ENCODE measurements at places on chromosomes 5 and 9. TPM values are rescaled to one million over a fixed set of nuclear protein-coding genes. Genes with fewer than 3 reads are reported as not detected.

GRCh38 chr5:158390577-158390976, 531.6 kb upstream of the CLINT1 start:
- peak; percentile 47 for DNase-seq

DNA sequence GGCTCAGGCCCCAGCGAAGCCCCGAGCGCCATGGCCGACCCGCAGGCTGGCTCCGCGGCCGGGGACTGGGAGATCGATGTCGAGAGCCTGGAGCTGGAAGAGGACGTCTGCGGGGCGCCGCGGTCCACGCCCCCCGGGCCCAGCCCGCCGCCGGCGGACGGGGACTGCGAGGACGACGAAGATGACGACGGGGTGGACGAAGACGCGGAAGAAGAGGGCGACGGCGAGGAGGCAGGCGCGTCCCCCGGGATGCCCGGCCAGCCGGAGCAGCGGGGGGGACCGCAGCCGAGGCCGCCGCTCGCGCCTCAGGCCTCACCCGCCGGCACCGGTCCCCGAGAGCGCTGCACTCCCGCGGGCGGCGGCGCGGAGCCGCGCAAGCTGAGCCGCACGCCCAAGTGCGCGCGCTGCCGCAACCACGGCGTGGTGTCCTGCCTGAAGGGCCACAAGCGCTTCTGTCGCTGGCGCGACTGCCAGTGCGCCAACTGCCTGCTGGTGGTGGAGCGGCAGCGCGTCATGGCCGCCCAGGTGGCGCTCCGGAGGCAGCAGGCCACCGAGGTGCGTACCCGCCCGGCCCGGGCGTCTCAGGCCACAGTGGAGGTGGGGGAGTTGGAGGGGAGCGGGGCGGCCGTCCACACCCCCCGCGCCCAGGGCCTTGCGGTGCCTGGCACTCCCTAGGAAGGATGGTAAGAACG, 1.6 kb downstream of the DMRT2 start:
- no peak for DNase-seq

DNA sequence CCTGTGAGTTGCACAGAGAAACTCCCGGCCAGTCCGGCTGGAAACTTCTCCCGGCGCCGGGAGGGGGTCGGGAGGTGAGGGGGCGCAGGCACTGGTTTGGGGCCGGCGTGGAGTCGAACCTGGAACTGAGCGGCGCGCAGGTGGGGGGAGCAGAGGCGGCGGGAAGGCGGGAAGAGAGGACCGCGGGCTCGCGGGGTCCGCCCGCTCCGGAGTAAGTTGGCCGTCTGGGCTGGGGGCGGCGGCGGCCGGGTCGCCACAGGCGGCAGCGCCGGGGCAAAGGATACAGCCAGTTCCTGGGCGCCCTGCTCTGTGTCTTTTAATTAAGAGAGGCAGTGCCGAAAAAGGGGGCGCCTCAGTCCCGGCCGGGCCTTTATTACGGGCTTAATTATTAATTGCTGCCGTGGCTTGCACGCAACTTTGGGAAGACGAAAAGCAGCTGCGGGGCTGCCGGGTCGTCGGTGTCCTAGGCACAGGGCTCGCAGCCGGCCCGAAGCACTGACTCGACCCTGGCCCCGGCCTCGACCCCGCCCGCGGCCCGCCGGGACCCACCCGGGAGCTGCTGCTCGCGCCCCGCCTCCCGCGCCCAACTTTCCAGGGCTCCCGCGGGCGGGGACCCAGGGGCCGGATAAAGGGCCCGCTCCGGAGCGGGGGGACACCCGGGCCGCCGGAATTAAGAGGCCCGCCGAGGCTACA, 1.1 kb downstream of the NTNG2 start:
- DNase-seq = no peak

- DNase-seq = no peak
These were observed 765.3 kb upstream of the GRAMD2B start for GRCh38 chr5:125657936-125658335.

DNA sequence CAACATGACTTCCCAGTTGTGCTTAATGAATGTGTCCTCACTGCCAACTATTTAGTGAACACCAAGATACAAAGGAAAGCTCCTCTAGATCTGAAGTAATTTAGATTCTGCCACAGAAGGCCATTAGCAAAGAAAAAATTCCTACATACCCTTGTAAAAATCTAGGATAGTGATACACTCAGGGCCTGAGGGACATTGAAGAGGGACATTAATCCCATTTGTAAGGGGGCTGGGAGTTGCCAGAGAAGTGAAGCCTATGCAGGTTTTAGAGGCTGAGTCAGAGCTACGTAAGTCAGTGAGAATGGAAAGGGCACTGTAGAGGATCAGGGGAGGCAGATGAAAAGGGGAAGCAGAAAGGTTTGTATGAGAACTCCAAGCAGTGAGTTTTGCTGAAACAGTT, 286.9 kb upstream of the TARS1 start:
- peak; percentile 34 for DNase-seq

DNA sequence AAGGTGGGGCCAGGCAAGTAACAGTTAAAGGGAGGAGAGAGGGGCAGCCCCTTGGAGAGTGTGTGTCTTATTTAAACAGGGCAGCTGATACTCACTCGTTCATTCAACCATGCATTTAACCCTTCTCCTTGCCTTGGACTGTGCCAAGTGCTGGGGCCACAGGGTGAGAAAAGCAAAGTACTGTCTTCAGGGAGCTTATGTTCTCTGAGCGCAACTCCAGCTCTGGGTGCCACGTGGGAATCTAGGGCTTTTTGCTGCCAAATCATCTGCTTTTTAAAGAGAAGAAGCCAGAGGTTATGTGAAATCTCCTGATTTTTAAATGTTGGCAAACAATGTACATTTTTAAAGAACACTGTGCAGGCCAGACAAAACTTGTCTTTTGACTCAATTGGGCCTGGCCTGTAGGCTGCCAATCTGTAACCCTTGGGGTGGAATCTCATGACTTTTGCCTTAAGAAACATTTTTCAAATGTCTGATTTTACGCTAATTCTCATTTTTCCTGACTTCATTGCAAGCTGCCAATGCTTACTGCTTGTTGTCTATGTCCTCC, 157.8 kb downstream of the NTRK2 start:
- DNase-seq = no peak

DNA sequence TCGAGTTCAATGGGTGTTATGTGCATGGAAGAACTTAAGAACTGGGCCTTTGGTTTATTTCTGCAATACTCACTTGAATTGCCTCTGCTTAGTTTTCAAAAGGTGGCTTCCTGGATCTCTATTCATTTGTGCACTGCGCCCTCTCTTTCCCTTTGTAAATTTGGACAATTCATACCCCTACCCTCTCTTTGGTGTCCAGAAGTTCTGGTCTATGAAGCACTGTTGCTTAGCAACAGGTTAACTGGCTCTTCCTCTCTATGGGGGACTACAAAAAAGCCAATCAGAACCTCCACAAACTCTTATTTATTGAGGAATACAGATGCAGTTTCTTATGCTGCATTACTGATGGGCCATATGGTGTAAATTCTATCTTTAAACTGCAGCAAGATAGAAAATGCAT, 13.5 kb upstream of the FAM120A start:
- DNase-seq = no peak

DNA sequence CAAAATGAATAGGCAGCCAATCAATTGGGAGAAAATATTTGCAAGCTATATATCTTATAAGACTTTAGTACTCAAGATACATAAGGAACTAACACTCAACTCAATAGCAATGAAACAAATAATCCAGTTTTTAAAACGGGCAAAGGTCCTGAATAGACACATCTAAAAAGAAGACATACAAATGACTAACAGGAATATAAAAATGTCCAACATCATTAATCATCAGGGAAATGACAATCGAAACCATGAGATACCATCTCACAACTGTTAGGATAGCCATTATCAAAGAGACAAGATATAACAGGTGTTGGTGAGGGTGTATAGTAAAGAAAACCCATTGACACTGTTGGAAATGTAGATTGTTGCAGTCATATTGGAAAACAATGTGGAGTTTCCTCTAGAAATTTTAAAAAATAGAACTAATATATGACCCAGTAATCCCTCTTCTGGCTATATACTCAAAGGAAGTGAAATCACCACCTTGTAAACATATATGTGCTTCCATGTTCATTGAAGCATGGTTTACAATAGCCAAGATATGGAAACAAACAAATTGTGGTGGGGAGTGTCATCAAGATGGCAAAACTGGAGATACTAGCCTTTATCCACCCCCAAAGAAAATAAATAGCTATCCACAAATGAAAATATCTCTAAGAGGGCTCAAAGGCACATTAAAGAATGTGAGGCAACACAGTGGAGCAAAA, 13.9 kb upstream of the BTNL3 start:
- no peak for DNase-seq

GRCh38 chr9:130262061-130262745, 3.4 kb upstream of the HMCN2 start:
- DNase-seq = no peak

- DNase-seq = peak; percentile 26
These were observed 699.6 kb downstream of the TAF11L14 start for GRCh38 chr5:18333841-18334240.

- no peak for DNase-seq
These were observed 80.5 kb upstream of the HSPA9 start for GRCh38 chr5:138655530-138656190.

DNA sequence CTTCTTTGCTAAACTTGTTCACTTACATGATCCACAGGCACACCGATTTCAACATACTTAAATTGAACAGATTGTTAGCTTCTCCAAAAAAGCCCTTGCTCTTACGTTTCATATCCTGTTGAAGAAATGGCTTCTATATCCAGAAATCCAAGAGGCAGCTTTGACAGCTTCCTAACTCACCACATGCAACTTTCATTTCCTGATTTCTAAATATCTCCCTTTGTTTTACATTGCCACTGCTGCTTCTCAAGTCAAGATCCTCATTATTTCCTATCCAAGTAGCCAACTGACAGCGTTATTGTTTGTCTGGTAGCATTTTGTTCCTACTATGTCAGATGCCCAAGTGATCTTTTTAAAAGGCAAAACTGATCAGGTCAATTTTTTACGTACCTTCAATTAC, 913.2 kb upstream of the TYRP1 start:
- no peak for DNase-seq

DNA sequence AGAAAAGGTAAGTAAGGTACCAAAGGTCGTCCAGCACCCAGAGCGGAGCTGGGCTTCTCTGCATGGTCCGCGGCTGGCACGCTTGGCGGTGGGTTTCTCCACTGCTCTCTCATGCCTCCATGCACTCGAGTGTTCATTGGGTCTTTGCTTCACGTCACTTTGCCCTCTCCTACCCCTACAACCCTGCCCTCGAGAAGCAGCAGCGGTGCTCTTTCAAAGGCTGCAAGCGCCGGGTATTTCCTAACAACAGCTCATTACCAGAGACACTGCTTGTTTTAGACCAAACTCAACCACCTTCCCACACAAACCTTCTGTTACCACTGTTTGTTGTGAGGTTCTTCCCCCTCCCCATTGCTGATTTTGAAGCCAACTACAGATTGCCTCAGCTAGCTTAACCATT, 21.5 kb upstream of the ZBTB34 start:
- no peak for DNase-seq

GRCh38 chr5:93870649-93871048, 129.2 kb upstream of the POU5F2 start:
- DNase-seq = no peak

GABRA6 gene
- not detected for total RNA-seq

TRIM7 gene
- total RNA-seq = 37.6 TPM

SPEF2 gene
- 1.8 TPM for total RNA-seq

SLCO6A1 gene
- not detected for total RNA-seq

Measured in foreskin keratinocyte (primary cell).